HAP-1 (cell line): ENCODE measurements at places on chromosomes 4 and X.

- no peak for DNase-seq
These were observed 6.0 kb upstream of the PNMA6F start for GRCh38 chrX:153327561-153327960.

DNA sequence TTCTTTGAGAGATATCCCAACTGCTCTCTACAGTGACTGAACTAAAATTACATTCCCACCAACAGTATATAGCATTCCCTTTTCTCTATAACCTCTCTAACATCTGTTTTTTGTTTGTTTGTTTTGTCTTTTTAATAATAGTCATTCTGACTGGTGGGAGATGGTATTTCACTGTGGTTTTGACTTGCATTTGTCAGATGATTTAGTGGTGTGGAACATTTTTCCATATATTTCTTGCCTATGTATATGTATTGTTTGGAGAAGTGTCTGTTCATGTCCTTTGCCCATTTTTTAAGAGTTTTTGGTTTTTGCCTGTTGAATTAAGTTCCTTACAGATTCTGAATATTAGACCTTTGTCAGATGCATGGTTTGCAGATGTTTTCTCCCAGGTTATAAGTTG, 9.0 kb downstream of the USO1 start:
- DNase-seq = no peak

GRCh38 chr4:32003548-32003947, 1283.4 kb downstream of the PCDH7 start:
- no peak for DNase-seq

GRCh38 chrX:72041871-72042851, 89.6 kb downstream of the RTL5 start:
- no peak for DNase-seq

DNA sequence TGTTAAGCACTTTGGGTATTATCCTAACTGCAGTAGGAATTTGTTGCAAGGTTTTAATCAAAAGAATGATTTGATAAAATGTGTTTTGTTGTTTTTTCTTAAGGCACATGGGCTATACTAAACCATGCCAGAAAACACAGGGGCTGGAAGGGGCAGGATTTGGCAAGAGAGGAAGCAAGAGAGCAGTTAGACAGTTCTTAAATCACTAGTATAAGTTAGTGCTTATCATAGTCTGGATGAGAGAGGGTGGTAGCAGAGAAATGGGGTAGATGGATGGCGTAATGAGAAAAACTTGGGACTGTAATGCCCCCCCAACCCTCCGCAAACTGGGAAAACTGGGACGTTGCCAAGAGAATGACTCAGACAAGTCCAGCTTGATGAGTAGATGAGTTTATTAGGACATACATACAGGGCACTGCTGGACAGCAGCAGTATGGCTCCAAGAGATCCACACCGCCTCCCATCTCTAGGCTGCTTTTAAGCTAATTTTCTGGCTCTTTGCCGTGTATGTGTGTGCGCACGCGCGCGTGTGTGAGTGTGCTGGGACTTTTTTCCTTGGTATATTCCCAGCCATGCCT, 151.5 kb downstream of the PDLIM5 start:
- no peak for DNase-seq

DNA sequence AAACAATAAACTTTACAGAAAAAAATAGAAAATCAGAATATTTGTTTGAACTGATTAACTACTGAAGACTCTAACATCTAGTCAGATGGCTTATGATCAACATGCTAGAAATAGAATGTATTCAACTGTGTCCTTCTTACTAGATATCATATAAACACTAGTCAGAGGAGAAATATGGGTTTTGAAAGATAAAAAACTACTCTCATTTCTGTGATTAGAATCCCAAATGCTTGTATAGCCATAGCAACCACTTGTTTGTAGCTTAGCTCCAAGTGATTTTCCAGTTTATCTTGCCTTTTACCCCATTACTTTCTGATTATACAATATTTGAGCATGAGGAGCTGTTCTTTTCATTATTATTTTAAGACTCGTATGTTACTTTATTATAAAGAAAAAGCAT, 31.2 kb downstream of the USP38 start:
- no peak for DNase-seq

- DNase-seq = no peak
These were observed 237.0 kb downstream of the SCFD2 start for GRCh38 chr4:53128706-53129357.

GRCh38 chrX:63713526-63713925, 71.5 kb downstream of the ARHGEF9 start:
- peak; percentile 8 for DNase-seq

DNA sequence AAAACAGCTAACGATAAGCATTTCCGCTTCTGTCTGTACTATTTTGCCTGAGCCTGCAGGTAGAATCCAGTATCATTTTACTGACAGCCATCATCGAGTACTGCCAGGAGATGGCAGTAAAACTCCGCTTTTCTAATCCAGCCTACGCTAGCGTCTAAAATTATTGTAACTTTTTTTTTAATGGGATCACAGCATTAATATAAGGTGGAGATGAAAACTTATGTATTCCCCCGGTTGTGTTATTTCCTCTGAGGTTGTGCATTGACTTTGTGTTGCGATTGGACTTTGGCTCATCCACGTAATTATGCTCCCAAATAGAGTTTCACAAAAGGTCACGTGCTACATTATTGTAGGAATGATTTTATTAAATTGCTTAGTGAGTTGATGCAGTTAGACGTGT, 248.1 kb downstream of the C4orf33 start:
- peak; percentile 43 for DNase-seq
